ENCODE measurements at places on chromosomes 3 and 15. TPM values are rescaled to one million over a fixed set of nuclear protein-coding genes. Genes with fewer than 3 reads are reported as not detected.

The EPHA3 gene
- total RNA-seq: 4.0 TPM

The GMPS gene
- total RNA-seq: 26.1 TPM

The CLRN1 gene
- total RNA-seq: not detected

The ACTC1 gene
- total RNA-seq: not detected

The KLHL24 gene
- total RNA-seq: 75.5 TPM

The HEG1 gene
- total RNA-seq: 95.2 TPM

The EIF1B gene
- 35.2 TPM for total RNA-seq

The GPR62 gene
- 0.24 TPM for total RNA-seq

Data from omental fat pad (tissue), 4 donors.